ENCODE measurements at places on chromosomes 5 and 9. TPM values are rescaled to one million over a fixed set of nuclear protein-coding genes. Genes with fewer than 3 reads are reported as not detected.

GRCh38 chr9:71607461-71607881 is 160.8 kb downstream of the CEMIP2 start:
- no peak for DNase-seq

- no peak for DNase-seq
Measured at GRCh38 chr5:163916376-163916775, 411.0 kb downstream of the MAT2B start.

DNA sequence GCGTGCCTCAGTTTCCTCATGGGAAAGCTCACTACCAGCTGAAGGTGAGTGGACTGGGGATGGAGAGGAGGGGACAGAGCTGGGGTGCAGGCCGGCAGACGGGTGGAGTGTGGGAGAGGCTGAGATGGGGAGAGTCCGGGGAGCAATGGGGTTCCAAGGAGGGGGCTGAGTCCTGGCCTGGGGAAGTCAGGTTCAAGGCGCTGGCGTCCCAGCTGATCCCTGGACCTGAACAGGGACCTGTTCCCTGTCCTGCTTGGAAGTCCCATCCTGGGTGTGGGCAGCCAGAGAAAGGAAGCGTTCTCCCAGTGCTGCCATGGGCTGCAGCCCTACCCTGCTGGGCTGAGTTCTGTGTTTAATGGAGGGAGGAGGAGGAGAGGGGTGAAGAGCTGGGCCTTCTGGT is 60.9 kb upstream of the GNE start:
- DNase-seq = no peak

GRCh38 chr5:873328-873727 is 19.3 kb downstream of the BRD9 start:
- DNase-seq = no peak

GRCh38 chr5:5799229-5799628 is 376.8 kb downstream of the ICE1 start:
- no peak for DNase-seq

- DNase-seq = no peak
Measured at GRCh38 chr5:35561396-35561795, 56.3 kb upstream of the SPEF2 start.

Gene SLC4A9
- not detected for total RNA-seq

- DNase-seq = no peak
Measured at GRCh38 chr9:124725068-124725452, 46.1 kb downstream of the NR6A1 start.

GRCh38 chr9:120389300-120389699 is 190.7 kb downstream of the CDK5RAP2 start:
- no peak for DNase-seq

GRCh38 chr5:14246350-14247053 is 103.4 kb downstream of the TRIO start:
- no peak for DNase-seq

DNA sequence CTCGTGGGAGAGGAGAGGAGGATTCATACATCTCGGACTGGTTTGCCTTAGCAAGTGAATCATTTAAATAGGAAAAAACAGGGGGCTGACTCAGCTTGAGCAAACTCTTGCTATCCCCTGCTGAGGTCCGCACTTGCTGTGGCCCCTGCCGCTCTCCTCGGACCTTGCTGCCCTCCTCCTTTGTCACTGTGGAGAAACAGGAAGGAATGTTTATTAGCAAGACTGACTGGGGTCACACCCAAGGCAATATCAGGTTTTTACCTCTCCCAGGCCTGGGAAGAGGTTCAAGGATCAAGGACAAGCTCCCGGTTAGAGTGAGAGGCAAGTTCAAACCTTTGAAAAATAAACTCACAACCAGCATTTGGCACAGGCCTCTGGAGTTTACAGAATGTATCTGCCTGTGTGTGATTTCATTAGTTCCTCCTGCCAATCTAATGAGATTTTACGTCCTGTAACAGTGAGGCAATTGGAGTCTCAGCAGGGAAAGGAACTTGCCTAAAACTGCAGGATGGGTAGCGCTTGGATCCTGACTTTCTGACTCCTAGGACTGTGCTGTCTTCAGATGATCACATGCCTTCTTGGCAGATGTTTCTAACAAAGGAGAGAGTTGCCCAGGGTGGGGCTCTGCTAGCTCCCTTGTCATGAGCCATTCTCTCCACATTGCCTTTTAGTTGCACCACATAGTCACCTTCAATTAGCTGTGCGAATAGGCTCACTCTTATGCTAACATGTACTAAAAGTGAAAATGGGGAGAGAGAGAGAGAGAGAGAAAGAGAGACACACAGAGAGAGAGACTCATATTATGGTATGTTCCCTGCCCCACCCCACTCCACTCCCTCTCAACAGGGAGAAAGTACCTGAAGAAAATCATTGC is 108.6 kb upstream of the CDKN2B start:
- no peak for DNase-seq

- DNase-seq = no peak
Measured at GRCh38 chr5:180557217-180557809, 34.0 kb downstream of the SCGB3A1 start.

DNA sequence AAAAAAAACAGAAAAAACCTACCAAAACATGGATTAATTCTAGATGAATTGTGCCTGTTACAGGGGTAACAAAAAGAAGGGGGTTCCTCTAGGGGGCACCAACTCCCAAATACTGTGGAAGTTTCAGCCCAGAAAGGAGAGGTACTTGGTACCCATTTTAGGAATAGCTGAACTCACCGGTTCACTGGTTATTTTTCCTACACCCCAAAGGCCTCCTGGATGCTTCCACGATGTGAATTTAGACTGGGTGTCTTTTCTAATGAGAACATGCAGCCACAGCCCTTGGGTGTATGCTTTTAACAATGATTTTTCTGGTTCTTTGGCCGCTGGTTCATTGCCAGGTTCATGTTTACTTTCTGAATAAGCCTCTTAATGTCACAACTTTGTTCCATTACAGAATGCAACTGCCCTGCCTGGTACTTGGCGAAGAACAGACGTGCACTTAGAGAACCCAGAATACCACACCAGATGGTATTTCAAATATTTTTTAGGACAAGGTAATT is 46.7 kb downstream of the GARNL3 start:
- no peak for DNase-seq

Data from thymus (tissue), 14 donors.